Stimulated activated CD8-positive, alpha-beta memory T cell treated with anti-CD3 and anti-CD28 coated beads, Interleukin-15, amount 100 ng/mL, for 4 hours (primary cell): ENCODE measurements at places on chromosomes 3 and 15.

- no peak for DNase-seq
These were observed 13.5 kb upstream of the NR2C2 start for GRCh38 chr3:14933820-14934425.

DNA sequence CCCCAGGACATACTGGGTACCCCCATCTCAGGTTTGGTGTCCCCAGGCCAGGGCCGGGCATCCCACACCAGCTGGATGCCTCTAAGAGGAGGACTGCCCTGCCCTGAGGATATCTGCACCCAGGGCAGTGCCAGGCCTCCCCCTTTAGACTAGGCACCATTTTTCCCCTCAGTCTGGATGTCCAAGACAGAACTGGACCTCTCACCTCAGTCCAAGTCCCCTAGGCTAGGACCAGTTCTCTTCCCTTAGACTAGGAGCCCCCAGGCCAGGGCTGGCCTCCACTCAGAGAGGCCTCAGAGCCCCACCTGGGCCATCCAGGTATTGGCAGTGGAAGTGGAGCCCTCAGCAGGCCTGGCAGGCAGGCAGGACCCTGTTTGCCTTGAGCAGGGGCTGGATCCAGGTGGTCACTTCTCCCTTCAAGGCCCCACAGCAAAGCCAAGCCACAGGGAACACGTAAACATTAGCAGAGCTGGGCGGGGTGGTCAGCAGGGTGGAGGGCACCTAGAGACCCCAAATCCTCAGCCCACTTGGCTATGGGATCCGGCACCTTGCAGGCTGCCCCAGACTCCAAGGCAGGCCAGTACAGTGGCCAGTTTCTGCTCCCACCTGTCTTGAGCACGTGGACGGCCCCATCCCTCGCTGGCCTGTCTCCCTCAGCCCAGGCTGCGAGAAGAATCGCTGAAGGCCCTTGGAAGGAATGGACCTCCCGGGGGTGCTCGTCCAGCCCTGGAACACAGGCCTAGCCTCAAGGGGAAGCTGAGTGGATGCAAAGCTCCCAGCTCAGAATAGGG is 28.3 kb downstream of the PTH1R start:
- DNase-seq = no peak

- no peak for DNase-seq
These were observed 25.6 kb upstream of the TEX9 start for GRCh38 chr15:56339594-56339993.

- no peak for DNase-seq
These were observed 16.7 kb downstream of the SMAD3 start for GRCh38 chr15:67082007-67082536.

DNA sequence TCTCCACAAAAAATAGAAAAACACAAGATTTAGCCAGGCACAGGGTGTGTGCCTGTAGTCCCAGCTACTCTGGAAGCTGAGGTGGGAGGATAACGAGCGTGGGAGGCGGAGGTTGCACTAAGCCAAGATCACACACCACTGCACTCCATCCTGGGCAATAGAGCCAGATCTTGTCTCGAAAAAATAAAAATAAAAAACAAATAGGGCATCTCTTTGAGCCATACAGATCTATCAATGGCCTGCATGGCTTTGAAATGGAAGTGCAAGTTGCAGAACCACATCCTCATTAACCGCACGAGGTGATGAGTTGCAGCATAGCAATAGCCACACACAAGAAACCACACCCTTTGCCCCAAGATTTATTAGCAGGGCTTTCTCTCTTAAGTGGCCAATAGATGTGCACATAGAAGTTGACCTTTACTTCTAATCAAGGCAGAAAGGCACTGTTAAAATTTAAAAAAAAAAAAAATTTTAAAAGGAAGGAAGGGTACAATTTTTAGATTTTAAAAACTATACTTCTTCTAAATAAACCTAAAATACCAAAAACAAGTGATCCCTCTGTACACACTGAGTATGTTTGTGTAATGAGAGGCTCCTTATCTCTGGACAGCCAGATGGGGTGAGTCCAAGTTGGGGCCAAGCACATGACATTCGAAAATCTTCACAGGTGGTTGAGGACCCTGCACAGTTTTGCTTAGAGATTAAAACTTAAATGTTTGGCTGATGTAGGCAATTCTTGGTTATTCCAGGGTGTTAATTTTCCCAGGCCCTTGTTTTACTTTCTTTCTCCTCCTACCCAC is 53.4 kb downstream of the FILIP1L start:
- no peak for DNase-seq

DNA sequence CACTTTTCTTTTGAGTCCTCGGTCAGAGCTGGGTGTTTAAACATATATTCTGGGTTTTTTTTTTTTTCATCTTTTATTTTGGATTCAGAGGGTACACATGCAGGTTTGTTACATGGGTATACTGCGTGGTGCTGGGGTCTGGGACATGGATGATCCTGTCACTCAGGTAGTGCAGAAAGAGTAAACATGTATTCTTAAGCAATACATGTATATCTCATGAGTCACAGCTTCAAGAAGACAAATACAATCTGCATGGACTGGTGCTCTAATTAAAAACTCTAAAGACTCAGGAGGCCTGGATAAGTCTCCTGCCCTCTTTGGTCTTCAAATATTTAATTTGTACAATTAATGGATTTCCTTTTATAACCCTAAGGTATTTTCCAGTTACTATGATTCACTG is 50.6 kb upstream of the PHLDB2 start:
- no peak for DNase-seq

DNA sequence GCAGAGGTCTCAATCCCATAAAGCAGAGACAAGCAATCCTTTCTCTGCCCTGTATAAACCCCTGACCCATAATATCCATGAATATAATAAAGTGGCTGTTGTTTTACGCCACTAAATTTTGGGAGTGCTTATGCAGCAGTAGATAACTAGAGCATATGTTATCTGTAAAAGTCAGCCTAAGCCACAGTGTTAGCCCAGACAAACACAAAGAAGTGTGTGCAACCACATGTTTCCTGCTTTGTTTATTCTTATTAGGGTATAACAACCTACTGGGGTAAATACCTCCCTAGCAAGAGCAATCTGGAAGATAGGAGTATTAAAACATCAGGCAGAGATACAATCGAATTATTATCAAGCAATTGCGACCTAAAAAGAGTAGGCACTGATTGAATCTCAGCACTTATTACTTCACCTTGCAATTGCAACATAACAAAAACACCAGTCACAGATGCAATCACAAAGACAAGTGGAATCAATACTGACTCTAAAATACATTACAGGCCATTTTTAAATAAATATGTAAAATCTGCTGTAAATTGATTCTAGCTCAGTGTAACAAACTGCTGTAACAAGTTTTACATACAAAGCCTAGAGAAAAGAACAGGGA is 94.6 kb upstream of the UBE2E2 start:
- no peak for DNase-seq

DNA sequence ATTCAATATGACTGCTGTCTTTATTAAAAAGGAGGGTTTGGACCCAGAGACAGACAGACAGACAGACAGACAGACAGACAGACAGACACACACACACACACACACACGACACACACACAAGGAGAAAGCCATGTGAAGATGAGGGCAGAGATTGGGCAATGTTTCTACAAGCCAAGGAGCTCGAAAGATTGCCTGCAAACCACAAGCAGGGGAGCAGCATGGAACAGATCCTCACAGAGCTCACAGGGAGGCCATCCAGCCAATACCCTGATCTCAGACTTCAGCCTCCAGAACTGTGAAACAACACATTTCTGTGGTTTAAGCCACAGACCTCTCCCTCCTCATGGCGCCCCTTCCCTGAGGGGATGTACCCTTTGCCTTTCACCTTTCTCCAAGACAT is 35.8 kb upstream of the ABHD2 start:
- no peak for DNase-seq

DNA sequence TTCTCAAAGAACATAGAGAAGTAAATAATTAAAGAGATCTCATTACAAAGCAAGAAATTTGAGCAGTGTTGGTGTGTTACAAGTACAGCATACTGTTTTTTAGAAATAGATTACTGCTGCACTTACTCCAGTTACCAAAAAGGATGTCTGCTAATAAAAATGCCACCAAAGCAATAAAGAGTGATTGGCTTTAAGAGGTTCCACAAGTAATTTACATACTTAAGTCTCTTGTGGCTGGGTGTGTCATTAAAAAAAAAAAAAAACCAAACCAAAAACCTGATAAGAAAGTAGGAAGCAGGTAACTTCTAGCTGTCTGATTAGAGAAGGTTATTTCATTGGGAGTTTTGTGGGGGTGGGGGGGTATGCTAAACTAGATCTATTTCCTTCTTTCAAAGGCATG is 15.2 kb downstream of the RAB11A start:
- DNase-seq = no peak

DNA sequence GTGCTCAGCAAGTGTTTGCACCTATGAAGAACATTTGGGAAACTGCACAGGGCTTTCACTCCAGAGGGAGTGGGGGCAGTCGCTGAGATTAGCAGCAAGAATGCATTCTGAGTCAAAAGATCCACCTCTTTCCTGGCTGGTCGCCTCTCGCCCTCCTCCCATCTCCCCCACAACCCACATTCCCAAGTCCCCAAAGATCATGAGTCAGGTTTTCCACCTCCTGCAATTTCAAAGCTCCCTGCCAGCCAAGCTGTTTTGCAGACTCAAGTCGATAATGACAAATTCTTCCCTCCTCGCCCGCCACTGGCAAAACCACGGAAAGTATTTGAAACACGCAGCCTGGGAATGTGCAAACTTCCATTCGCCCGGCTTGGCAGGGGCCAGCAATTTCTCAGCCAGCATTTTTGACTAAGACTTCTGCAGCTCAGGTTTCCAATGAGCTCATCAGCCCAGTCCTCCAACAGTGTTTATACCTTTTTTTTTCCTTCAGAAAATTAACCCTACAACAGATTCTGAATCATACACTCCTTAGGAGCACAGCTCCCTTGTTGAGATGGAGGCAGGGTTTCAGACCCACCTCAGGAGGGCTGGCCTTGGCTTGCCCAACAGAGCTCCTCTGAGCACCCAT is 181.4 kb downstream of the SMAD6 start:
- no peak for DNase-seq
